ENCODE measurements at places on chromosomes 1 and 21.

DNA sequence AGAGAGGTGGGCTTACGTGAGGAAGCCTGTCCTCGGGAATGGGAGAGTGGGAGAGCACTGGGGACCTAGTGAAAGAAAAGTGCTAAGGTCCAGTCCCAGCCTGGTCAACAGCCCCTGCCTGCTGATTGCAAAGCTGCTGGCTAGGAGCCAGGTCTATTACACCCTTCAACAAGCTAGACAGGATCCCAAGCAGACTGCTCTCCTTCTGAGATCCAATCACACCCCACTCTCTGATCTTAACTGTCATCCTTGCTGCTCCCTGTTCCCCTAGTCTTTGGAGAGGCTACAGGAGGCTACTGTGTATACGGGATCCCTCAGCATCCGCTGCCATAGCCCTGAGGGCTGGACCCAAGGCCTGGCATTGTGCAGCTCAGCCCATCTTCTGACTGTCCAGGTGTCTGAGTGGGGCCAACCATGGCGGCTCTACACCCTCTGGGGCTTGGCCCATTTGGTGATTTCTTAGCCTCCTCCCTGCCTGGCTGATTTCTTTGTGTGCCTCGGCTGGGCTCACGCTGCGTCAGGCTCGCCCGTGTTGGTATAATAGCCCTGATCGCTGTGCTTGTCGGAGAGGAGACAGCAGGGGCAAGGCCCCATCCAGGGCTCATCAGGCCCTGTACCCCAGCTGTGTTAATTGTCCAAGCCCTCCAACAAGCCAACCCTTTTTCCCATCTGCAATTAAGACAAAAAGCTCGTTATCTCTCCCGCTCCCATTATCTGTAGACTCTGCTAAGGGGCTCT, 43.9 kb downstream of the NAV1 start:
- peak; percentile 38 for DNase-seq

GRCh38 chr1:221783437-221783836, 41.5 kb upstream of the DUSP10 start:
- DNase-seq = no peak

- DNase-seq = no peak
Observed at GRCh38 chr1:154493276-154493675, 8.7 kb upstream of the TDRD10 start.

- no peak for DNase-seq
Observed at GRCh38 chr1:75133750-75134646, at the start of gene LHX8. TSS of gene LHX8 (plus strand) at chr1:75134388. CDS start at chr1:75136615, 2,227 bp downstream.

DNA sequence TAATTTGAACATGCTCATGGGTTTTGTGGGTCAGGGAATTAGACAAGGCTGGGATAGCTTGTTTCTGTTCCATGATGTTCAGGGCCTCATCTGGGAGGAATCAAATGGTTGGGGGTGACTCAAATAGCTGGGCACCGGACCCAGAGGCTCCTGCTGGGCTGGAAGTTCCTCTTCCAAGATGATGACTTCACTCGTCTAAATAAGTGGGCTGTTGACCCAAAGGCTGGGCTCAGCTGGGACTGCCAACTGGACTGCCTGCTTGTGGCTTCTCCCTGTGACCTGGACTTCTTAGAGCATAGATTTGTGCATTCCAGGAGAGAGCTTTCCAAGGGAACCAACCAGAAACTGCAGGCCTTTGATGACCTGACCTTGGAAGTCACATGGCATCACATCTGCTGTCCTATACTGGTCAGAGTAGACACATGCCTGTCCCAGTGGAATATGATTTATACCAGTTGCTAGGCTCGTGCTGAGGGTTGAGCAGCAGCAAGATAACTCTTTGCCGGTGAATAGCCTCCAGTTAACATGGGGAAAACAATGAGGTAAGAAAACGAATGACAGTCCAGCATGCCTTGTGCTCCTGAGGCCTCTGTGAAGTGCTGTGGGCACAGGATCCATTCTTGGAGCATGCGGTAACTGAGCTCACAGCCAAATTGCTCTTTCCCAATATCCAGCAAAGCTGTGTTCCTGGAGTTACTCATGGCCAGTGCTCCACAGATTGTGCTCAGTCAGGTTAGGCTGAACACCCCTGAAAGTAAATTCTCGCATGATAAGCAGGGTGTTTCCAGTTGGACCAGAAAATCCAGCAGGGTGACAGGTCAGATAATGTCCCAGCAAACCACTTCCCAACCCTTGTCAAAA, 272.9 kb upstream of the TMEM51 start:
- peak; percentile 77 for DNase-seq

DNA sequence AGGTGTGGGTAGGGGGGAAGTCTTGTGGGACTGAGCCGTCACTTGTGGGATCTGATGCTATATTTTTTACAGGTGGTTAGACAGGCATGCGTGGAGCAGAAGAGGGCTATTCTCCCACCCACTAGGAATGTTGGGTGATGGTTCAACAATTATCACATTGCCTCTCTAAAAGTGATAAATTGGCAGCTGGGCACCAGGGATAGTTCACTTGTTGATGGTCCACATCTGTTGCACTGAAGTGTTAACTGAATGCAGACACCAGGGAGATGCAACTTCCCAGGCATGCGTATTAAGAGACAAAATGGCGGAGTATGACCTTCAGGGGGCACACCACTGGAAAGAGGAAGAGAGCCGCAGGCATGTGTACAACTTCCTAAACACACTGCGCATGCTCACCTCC, 193.3 kb upstream of the TNR start:
- no peak for DNase-seq

DNA sequence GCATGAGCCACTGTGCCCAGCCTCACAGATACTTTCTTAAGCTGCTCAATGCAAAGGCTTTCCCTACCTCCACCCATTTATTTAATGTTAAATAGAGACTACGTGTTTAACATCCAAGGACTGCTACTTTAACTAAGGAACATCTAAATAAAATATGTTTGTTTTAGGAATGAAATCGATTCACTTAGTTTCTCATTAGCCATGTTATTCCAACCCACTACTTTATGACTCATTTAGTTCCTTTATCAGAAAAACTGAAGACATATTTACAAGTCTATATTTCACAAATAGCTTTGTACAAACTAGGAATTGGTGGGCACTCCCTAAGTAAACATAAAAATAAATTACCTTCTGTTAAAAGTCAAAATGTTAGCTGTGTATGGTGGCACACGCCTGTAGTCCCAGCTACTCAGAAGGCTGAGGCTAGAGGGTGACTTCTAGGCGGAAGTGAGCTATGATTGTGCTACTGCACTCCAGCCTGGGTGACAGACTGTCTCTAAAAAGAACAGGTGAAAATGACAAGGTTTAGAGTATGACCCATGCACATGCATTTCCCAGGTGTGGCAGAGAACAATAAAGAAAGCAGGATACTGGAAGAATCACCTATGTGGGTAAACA, 39.9 kb upstream of the AK4 start:
- no peak for DNase-seq

DNA sequence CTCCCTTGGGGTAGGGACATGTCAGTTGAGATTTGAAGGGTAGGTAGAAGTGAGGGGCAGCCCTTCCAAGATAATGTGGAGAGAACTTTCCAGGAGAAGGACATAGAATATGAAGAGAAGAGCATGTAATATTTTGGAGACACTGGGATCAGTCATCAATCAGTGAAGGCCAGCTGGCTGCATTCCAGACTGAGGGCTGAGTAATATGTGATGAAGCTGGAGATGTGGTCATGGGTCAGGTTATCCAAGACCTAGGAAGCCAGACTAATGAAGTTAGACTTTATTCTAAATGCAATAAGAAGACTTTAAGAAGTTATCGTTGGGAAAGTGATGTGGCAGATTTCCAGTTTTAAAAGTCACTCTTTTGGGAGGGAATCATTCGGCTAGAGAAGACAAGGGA, 262.0 kb downstream of the HMCN1 start:
- DNase-seq = peak; percentile 48

GRCh38 chr1:16236511-16237342, at the start of gene CPLANE2:
TSS of gene CPLANE2 (minus strand) at chr1:16237183. CDS start at chr1:16236742, 441 bp downstream.
- peak; percentile 86 for DNase-seq

- DNase-seq = no peak
Observed at GRCh38 chr1:178122283-178122682, 28.4 kb downstream of the RASAL2 start.

GRCh38 chr1:104746994-104747393, 997.3 kb downstream of the AMY1C start:
- no peak for DNase-seq

DNA sequence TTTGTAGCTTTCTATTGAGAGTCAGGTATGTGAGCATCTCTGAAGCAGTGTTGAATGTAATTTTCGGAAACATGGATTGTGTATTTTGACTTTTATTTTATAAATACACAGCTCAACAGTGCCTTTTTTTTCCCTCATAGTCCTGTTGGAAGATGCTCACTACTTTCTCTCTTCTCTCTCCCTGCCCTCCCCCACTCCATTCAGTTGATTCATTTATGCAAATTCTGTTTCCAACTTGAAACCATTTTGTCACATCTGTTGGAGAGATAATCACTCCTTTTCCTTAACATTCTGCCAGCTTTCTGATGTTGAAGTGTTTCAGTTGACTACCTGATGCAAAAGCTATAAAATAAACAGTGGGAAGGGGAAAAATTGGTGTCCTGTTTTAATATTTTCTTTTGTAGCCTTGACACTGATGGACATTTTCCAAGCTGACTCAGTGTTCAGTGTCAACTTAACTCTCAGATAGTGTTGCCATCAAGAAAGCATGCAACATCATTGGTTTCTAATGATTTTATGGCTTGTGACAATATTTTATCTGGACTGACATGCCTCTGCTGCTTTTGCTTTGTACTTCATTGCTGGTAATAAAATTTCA, 194.5 kb downstream of the HS2ST1 start:
- DNase-seq = no peak

- no peak for DNase-seq
Observed at GRCh38 chr1:187714470-187714869, 885.7 kb downstream of the PLA2G4A start.

GRCh38 chr1:78234496-78234895, 188.7 kb downstream of the GIPC2 start:
- DNase-seq = no peak

DNA sequence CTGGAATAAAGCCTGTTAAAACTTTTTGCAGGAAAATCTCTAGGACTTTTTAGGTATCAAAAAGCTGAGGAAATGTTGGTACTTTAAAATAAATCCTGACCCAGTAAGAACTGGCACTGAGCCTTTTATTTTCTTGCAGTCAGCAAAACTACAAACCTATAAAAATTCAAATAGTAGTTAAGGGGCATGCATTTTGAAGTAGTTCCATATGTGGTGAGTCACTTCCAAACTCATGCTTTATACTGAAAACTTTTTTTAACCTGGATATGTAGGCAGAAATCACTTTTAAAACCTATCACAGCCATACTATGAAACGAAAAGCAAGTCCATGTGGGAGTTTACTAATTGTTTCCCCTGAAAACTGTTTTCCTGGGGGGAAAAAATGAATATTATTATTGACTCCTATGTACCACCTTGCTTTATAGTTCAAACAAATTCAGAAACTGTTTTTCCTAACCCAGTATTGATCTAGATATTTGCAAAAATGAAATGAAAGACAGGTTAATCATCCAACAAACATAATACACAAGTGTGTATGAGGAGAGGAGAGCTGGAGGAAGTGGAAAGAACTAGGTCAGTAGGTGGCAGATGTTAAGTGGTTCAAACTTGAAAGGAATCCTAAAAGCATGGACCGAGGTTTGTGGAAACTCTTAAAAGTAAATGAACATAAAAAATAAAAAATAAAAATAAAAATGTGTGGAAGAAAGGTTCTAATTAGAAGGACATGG, 30.5 kb downstream of the NRIP1 start:
- peak; percentile 41 for DNase-seq

- DNase-seq = no peak
Observed at GRCh38 chr1:224042557-224043118, 71.3 kb upstream of the FBXO28 start.

- no peak for DNase-seq
Observed at GRCh38 chr21:27813750-27814149, 846.9 kb upstream of the ADAMTS5 start.

GRCh38 chr21:36976882-36977651, 10.6 kb upstream of the HLCS start:
- DNase-seq = peak; percentile 65

GRCh38 chr1:65256860-65257708, 52.3 kb upstream of the DNAJC6 start:
- DNase-seq = no peak

- no peak for DNase-seq
Observed at GRCh38 chr1:241646201-241646600, 5.9 kb upstream of the WDR64 start.

- no peak for DNase-seq
Observed at GRCh38 chr1:5221451-5221850, 567.0 kb downstream of the AJAP1 start.

DNA sequence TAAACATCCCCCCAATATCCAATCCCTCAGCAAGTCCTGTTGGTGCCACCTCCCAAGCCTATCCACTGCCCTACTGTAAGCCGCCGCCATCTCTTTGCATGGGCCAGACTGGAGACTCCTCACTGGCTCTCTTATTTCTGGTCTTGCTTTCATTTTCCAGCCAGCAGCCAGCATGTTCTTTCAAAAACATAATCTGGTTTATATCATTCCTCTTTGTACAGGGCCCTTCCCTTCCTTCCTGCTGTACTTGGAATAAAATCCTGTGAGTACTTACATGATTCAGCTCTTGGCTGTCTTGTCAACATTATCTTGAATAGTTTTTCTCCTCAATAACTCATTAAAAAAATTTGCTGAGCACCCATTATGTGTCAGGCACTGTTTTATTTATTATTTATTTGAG, 28.2 kb downstream of the TLR5 start:
- DNase-seq = no peak

- DNase-seq = no peak
Observed at GRCh38 chr1:177119311-177119710, 45.2 kb downstream of the ASTN1 start.

DNA sequence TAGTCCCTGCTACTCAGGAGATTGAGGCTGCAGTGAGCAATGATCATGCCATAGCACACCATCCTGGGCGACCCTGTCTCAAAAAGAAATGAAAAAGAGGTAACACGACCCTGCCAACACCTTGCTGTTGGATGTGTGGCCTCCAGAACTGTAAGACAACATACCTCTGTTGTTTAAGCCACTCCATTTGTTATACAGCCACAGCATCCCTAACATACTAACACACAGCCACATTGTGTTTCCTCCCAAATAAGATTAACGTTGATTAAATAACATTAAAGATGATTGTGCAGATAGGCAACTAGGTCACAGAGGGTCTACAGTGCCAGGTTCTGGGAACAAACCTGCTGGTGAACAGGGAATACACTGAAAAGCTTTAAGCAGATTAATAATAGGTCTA, 170.4 kb downstream of the RERE start:
- DNase-seq = no peak

DNA sequence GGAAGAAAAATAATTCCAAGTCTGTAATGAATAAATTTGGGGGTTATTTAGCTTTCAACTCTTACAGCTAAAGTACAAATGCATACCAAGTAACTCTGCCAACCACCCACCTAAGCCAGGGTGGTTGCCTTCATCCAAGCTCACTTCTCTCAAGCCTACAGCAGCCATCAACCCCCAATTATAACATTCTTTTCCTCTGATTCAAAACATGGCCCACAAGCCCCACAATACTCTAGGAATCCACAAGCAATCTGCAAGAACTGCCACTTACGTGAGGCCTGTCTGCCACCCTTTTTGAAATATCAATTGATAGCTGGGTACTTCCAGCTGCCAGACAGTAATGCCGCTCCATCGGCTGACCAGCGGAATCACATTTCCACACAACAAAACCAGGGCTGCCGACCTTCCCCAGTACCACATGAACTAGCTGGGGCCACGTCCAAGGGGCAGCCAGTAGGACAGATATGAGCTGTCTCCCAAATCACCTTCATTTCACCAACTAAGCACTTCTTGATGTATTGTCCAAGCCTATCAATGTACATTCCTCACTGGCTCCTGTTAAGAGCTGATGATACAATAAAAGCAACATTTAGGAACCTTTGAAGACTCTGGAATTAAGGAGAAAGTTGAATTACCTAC, 3.2 kb downstream of the LBR start:
- DNase-seq = no peak

GRCh38 chr1:46183926-46184557, 7.8 kb upstream of the P3R3URF start:
- no peak for DNase-seq
